ENCODE measurements at places on chromosomes 2 and 18.

DNA sequence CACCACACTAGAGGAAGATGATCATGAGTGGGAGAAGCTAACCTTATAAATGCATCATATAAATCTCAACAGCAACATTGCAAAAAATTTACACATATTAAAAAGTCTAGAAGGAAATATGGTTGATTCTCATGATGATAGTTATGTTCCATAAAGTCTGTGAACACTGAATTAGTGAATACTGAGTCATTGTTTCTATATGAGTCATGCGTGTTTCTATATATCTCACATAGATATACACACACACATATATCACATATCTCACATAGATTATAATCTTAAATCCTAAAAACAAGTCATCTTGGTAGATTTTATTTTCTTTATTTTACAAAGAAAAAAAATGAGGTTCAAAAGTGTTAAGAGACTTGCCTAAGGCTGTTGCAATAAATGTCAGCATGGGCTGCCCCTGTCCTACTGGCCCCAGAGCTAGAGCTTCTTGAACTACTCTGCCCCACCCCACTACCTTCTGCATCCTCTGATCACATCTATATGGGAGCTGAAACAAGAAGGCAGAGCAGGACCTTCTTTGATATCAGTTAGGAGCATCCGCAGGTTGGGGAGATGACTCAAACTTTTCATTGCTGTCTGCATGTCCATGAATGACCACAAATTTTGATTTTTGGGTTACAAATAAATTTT is 81.8 kb upstream of the ADAM23 start:
- DNase-seq, result no peak

DNA sequence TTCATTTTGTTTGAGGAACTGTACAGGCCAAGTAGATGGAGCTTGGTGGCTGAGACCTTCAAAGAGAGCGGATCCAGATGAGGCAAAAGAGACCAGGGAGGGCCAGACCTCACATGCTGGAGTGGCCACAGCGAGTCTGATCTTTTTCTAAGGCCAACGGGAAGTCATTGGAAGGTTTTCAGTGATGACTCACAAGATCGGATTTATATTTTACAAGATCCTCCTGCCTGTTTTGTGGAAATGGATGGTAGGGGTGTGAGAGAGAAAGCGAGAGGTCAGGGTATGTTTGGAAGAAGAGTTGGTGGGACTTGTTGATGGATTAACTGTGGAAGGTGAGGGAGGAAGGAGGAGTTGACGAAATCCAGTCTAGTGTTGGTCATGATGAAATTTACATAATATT is 44.6 kb upstream of the TUBA3D start:
- no peak for DNase-seq

GRCh38 chr2:128291161-128291843 is 27.4 kb downstream of the HS6ST1 start:
- no peak for DNase-seq

GRCh38 chr18:32167980-32168730 is 21.7 kb upstream of the MEP1B start:
- no peak for DNase-seq

- no peak for DNase-seq
Measured at GRCh38 chr2:201118961-201119854, 3.2 kb downstream of the CFLAR start.

GRCh38 chr18:58348951-58349350 is 279.9 kb downstream of the ALPK2 start:
- DNase-seq, result no peak

- no peak for DNase-seq
Measured at GRCh38 chr2:175904035-175904434, 98.0 kb downstream of the LNPK start.

DNA sequence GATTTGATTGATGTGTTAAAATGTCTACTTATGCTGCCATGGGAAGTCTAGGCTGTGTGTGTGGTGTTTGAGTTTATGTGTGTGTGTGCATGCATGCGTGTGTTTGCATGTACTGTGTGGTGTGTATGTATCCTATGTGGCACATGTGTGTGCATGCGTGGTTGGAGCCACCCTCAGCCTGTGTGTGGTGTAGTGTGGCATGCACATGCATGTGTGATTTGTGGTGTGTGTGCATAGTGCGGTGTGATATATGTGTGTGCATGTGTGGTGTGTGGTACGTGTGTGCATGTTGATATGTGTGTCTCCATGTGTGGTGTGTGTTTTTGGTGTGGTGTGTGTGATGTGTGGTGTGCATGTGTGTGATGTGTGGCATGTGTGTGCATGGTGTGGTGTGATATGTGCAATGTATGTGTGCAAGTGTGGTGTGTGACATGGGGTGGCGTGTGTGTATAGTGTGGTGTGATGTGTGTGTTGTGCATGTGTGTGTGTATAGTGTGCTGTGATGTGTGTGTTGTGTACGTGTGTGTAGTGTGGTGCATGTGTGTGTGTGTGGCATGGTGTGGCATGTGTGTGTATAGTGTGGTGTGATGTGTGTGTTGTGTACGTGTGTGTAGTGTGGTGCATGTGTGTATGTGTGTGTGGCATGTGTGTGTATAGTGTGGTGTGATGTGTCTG is 66.6 kb upstream of the HDAC4 start:
- no peak for DNase-seq

- DNase-seq, result no peak
Measured at GRCh38 chr2:240933966-240934700, 28.0 kb downstream of the CROCC2 start.

DNA sequence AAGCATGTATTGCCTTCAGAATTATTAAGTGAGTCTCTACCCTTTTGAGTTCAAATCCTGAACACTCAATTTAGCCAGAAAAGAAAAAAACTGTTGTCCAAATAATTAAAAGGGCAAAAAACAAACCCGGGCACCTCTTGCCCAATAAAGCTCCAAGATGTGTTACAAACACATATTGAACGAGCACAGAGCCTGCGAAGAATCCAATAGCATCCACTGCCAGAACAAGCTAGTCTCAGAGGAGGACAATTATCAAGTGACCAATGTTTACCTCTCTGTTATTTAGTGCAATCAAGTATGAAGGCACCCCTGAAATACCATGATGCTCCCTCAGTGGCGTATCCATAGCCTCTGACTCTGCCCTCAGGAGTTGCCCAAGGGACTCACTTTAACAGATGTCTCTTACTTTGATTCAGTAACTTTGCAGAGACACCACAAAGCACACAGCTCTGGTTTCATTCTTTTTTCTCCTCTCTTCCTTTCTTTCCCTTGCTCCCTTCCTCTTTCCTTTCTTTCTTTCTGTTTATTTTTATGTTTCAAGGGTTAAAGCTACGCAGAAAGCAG is 93.5 kb upstream of the SPATS2L start:
- DNase-seq, result no peak

- DNase-seq, result peak; percentile 24
Measured at GRCh38 chr2:20224716-20225293, at the start of gene SDC1. TSS of gene SDC1 (minus strand) at chr2:20225130. CDS start at chr2:20224867, 263 bp downstream.

DNA sequence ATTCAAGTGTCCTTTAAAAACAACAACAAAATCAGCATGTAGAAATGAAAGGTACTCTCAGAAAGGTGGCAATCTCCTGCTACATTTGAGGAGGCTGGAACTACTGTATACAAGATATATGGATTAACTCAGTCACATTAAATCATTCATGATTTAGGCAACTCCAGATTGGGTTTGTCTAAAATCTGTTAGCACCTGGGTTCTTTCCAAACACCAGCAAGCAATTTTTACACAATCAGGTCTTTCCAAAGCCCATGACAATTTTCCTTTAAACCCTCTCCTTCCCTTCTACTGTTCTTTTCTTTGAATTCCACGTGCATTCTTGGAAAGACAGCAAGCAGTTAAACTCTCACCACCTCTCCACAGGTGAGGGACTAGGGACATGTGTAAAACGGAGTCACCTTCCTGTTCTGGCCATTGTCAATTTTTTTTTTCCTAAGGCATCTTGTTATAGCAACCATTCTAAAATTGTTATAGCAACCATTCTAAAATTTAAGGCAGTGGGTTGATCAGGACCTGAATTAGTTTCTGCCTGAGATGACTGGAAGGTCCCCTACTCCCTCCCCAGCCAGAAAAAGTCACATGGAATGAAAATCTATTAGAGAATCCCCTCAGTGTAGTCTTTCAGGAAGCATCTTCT is 113.9 kb downstream of the ANKRD44 start:
- DNase-seq, result no peak

DNA sequence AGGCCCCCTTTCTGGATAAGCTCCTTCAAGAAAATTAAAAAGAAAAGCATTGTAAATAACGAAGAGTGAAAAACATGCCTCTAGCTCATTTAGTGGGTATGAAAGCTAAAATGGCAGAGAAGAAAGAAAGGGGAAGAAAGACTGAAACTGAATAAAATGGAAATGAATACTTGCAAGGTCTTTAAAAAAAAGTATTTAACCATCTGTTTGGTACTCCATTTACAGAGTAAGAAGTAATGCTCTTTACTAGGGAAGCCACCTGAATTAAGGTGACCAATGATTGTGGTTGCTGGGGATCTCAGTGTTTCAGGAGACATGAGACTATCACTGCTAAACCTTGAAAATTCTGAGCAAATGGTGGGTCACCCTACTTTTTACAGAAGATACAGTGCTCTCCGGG is 17.7 kb upstream of the ARL5A start:
- no peak for DNase-seq

DNA sequence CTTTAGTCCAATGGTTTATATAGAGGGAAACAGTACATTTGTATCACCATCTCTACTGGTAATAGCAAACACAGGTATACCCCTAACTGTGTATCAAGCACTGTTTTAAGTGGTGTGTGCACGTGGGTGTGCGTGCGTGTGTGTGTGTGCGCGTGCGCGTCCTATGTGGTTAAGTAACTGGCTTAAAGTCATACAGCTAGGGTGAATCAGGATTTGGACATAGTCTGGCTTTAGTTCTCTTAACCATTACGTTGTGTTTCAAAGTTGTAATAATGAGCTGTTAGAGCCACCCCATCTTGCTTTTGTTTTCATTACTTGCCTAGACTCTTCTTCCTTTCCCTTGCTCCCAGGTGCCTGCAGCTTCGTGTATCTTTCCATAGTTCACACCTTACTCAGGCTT is 2.1 kb downstream of the HADHB start:
- no peak for DNase-seq

DNA sequence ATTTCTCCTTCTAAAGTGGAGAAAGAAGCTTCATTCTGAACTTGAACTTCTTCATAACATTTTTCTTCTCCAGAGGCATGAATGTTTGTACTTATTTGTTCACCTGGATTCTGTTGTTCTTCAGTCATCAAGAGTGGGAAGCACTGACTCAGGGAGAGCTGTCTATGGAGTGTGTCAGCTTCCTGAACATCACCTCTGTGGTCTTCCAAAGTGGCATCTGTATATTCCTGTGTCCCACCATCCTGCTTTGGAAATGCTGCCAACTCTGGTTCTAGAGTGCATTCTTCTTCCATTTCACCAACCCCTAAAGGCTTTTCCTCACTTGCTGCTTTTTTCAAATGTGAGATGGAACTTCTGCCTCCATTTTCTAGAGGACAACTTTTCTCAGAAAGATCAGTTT is 59.5 kb downstream of the TTN start:
- DNase-seq, result no peak

DNA sequence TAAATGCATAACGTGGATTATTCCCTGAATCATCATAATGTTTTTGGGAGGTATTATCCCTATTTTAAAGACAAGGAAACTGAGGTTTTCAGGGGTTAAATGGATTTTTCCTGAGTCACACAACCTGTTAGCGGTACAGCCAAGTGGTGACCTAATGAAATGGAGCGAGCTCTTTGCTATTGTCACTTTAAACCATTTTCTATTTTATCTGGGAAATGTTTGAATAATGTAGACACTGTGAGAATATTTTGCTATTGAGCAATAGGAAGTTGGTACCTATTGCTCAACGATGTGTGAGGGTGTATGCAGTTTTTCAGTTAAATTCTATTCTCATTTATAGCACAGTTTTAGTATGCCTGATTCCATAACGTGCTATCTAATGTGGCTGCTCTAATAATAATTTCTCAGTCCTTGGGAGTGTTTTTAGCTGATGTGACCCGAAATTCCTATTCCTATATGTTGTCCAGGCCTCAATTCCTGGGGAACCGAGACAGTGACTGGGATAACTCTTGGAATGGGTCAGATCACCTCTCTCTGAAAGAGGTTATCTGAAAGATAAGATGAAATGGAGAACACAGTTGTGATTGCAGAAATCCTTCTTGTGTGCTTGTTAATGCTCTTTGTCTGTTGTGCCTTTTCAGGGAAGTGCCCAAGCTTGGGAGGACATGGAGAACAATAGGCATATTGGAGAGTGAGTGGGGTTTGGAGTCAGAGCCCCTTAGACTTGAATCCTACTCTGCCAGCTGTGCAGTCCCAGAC is 38.4 kb downstream of the ABCB11 start:
- no peak for DNase-seq

DNA sequence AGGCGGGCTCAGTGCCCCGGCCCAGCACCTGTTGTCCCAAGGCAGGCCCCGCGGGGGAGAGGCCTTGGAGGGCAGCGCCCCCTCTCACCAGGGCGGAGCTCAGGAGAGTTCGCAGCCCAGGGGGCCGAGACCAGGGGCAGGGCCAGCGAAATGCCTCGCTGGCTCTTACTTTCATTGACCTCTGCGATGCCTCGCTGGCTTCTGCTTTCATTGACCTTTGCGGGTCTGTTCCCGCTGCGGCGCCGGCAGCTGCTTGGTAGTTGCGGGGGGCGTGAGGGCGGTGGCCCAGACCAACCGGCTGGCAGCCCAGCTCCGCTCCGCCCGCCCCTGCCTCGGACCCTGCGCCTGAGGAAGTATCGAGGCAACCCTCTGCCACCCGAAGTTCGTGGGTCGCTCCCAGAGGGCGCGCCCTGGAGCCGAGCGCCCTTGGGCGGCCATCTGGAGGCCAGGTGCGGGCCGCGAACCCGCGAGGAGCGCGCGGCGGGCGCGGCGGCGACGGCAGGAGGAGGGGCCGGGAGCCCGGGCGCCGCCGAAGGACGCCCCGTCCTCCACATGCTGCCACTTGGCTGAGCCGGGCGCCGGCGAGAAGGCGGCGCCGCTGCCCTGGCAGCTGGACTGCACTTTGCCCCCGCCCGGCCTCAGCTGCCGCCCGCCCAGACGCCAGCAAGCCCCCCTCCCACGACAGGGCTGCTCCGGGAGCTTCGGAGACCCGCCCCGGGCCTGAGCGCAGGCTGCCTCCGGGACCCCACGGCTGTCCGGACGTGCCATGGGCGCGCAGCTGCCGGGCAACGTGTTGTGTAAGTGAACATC is 118.0 kb upstream of the MSTN start:
- DNase-seq, result no peak

DNA sequence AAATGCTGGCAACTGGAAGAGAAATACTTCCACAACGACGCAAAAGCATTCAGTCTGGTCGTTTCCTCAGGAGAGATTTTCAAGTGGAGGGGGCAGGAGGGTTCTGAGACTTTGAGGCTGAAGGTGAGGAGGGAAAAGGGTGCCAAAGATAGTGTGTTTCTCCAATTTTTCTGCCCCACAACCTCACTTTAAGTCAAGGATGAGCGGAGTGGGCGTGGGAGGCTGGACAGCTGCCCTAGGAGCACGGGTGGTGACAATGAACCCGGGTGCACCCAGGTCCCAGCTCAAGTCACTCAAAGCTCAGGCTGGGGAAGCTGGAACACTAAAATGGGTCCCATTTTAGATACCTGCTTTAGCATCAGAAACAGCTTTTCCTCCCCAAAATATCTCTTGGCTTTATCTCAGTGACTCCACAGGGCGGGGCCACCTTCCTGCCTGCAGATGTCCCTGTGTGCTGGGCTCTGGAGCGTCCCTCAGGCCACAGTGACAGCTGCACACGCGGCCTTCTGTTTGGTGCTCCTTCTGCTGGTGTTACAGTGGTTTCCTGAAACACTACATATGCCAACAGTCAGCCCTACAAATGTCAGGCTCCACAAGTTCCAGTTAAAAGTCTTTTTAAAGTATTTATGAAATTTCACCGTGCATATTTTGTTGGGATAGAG is 1.4 kb upstream of the MBP start:
- peak; percentile 74 for DNase-seq

GRCh38 chr2:205869439-205869838 is 187.1 kb downstream of the NRP2 start:
- DNase-seq, result no peak

GRCh38 chr2:11446733-11447248 is 19.2 kb downstream of the E2F6 start:
- peak; percentile 53 for DNase-seq

Data from T-helper 2 cell (primary cell).